ENCODE measurements at places on chromosomes 2 and 18.

DNA sequence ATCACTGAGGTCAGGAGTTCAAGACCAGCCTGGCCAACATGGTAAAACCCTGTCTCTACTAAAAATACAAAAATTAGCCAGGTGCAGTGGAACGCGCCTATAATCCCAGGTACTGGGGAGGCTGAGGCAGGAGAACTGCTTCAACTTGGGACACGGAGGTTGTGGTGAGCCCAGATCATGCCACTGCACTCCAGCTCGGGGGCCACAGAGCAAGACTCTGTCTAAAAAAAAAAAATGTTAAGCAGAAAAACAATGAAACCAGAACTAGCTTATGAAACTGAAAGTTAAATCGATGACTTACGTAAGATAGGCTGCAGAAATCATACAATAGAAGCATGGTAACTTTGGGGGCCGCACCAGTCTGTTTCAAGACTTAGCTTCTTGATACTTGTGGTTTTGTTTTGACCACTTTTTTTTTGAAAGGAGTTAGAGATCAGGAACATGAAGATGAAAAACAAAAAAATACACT, 6.2 kb upstream of the GPR155 start:
- DNase-seq, result no peak

- DNase-seq, result no peak
These were observed 4.8 kb upstream of the DSG2 start for GRCh38 chr18:31493171-31493570.

- no peak for DNase-seq
These were observed 5.9 kb upstream of the PARD6G start for GRCh38 chr18:80253236-80253635.

- DNase-seq, result no peak
These were observed 11.4 kb upstream of the MBD2 start for GRCh38 chr18:54235871-54236270.

GRCh38 chr2:137775529-137775928, 188.7 kb upstream of the HNMT start:
- no peak for DNase-seq

GRCh38 chr2:191041418-191042161, 27.6 kb upstream of the STAT1 start:
- DNase-seq, result peak; percentile 76

- no peak for DNase-seq
These were observed 207.6 kb upstream of the SMIM21 start for GRCh38 chr18:75635096-75635495.

GRCh38 chr2:180625006-180625844, 355.2 kb upstream of the UBE2E3 start:
- DNase-seq, result peak; percentile 75

- no peak for DNase-seq
These were observed 84.0 kb downstream of the RTN4 start for GRCh38 chr2:54966165-54966832.

DNA sequence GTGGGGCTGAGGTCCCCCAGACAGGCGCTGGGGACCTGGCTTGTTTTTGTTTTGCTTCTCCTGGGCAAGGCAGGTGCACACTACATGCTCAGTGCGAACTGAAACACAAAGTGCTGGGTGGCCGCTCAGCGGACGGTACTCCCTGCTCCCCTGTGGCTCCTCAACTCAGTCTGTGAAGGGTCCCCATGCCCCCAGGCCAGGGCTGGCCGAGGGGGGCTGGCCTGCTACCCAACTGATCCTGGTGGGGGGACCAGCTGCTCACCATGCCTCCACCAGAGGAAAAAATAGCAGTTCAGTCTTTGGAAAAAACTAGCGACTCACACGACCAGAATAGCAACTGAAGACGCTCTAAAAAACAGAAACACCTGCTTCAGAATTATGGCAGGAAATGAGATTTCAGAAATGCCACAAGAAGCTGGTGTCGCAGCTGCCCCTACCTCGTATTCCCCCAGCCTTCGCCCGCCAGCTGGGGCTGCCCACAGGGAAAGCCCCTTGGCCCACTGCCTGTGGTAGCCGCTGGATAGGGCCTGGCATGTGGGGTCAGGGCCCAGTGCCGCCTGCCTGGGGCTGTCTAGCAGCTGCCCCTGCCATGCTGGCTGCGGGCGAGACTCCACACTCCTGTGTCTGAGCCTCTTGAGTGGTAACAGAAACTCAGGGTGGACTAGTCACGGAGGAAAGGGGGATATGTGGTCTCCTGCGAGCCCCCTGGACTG, 43.7 kb downstream of the MEX3C start:
- no peak for DNase-seq

- DNase-seq, result no peak
These were observed 28.2 kb upstream of the ZEB2 start for GRCh38 chr2:144548088-144548487.

DNA sequence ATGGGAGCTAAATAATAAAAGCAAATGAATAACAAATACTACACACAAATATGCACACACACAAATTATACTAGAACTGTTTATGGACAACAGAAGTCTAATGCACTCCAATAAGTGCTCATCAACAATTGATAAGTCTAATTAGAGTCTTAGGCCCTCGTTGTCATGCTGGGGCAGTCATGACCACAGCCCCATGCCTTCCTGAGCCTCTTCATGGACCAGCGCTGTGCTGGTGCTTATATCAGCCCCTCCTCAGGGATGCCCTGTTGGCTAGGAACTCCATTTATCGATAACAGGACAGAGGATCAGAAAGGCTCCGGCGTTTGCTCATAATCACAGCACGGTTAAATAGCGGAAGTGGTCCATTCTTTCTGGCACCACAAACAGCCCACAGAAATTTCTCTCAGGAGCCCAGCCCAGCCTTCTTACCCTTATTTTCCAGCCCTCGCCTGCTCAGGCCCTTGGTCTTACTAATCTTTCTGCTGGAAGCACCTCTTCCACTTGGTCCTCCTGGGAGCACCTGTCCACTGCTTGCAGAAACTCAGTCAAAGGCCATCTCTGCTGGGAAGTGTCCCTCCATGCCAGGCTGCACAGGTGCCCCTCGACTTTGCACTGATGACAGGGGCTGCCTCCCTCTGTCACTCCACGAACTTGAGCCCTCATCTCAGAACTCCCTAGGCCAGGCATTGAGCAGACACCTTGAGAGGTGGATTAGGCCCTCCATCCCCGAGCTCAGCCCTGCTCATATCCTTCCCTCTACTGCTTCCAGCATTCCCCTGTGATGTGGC, 500.2 kb upstream of the HS6ST1 start:
- no peak for DNase-seq

GRCh38 chr2:188600536-188601210, 309.0 kb downstream of the GULP1 start:
- no peak for DNase-seq

DNA sequence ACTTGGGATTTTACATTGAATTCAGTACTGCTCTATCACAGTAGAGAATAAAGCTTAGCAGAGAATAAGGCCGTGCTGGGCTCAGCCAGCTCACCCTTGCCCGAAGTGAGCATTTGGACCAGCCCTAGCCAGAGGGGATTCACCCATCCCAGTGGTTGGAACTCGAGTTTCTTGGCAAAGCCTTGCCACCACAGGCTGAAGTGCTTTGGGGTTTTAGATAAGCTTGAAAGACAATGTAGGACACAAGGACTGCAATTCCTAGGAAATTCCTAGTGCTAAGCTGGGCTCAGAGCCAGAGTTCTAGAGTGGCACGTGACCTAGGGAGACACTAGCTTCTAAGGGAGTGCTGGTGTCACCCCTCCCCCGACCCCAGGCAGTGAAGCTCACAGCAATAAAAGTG, 28.0 kb downstream of the SERPINB11 start:
- no peak for DNase-seq

DNA sequence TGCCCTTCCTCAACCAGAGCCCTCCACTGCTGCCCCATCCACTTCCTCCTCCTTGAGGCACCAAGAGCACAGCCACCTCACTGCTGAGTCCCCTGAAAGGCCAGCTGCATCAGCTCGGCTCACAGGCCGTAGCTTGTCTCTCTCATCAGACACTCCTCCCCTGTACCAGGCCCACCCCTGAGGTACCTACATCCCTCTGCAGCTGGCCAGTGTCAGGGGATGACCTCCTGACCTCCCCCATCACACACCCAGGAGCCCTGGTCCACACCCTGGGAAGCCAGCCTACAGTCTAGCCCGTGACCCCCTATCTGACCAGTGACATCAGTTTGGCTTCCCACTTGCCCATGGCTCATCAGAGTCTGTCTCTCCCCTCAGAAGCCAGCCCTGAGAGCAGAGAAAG, 205.6 kb downstream of the TNS1 start:
- no peak for DNase-seq

DNA sequence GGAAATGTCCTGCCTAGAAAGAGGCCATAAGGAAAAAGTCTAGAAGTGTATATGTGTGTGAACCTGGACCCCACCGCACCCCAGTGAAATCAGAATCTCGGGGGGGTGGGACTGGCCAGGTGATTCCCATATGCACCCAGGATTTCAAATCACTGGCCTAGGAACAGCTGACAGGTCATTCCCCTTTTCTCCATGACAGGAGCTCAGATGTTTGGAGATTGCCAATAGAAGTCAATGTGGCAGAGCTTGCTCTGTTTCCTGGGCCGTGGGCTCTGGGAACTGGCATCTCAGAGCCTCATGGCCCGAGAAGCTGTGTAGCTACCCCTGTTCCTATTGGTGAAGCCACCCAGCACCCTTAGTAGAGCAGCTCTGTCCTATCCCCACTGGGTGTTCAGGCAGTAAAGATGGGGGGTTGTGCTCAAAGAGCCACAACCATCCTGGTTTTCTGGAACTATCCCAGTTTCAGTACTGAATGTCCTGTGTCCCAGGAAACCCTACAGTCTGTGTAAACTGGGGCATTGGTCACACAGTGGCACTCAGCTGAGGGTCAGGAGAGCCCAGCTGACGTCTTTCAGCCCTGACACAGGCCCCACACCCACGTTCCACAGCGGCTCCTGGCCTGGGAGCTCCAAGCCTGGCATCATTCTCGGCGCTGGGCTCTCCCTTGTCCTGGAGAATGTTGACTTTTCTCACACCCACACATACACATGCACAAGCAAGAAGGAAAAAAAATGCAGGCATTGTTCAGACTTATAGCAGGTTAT, 18.9 kb downstream of the GNLY start:
- peak; percentile 20 for DNase-seq

GRCh38 chr18:12403601-12404506, 3.9 kb upstream of the PRELID3A start:
- peak; percentile 87 for DNase-seq

- no peak for DNase-seq
These were observed 101.8 kb downstream of the TANC1 start for GRCh38 chr2:159070235-159070634.

DNA sequence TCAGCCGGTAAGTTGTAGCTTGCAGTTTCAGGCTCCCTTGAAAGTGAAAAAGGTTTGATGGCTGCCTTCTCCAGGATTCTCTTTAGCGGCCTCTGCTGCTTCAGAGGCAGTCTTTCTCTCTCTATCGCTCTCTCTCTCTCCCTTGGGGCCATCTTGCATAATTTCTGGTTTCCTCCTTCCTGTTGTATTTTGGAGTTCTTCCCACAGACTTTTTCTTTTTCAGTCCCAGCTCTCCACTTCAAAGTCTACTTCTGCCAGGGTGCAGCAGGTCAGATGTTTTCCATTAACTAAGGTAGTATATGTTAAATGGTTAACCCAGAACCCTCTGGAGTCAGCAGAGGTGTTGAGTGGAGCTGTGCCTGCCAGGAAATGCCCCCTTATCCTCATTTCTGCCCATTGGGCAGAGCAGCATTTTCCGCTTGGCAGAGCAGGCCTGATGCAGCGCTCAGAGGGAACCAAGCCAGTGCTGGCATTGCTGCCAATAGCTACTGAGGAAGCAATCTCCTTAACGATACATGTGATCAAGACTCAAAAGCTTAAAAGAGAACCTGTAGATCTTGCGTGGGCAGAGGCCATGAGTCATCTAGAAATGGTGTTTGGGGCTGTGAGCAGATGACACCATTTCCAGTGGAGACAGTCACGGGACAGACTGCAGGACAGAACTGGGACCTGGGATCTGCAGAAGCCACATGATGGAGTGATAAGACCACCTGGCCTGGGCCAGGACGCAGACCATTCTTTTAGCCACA, 20.8 kb downstream of the DBI start:
- peak; percentile 98 for DNase-seq

DNA sequence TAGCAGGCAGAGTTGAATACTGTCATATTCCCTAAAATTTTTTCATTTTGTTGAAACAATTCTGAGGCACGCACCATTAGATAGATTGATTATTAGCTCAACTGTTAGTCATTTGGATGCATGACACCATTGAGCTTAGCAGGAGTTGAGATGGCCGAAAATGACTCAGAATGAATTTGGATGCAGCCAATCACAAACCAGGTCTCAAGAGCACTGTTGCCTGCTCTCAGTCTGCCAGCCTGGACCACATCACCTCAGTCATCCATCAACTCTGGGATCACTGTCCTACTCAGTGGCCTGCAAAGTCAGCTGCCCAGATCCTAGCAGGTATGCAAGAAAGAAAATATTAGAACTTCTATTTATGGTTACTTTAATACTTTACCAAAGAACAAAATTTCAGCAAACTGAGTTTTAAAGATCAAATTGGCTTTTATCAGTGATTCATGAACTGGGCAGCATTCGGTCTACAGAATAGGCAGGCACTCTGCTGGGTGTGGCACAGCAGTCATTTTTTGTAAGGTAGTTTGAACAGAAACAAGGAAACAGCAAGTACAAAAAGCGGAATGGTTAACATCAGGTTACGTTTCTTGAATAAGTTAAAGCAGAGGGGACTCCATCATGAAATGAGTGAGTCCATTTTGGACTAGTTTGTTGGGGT, 152.7 kb upstream of the ARHGAP28 start:
- DNase-seq, result peak; percentile 43

DNA sequence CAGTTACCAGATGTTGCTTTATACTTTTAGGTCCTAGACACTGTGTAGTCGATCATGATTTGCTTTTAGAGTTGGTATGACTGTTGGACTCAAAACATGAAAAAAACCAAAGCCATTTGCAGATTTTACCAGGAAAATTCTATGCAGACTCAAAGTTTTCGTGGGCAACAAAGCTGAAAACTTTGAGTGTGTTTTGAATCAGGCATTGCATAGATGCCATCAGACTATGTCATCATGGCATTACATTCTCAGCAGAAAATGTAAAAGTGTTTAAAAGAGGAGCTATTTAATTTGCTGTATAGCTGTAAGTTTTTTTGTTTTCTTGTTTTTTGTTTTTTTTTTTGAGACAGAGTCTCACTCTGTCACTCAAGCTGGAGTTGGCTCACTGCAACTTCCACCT, 43.5 kb upstream of the ELAC1 start:
- no peak for DNase-seq

DNA sequence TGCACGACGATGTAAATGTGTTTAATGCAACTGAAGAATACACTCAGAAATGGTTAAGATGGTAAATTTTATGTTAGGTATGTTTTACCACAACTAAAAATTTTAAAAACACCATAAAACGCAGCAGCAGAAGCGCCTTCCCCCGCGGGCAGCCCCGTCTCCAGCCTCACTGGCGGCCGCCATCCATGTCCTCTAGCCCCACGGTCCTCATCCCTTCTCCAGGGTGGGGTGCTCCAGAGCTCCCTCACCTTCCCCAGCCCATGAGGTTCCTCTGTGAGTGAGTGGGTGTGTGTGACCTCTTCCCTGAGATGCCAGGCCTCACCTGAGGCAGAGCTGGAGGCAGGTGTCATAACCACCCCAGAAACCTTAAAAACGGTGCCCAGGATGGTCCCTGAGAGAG, 17.0 kb downstream of the INHBB start:
- no peak for DNase-seq

All from kidney glomerular epithelial cell (primary cell).